Small intestine (tissue), 16 donors: ENCODE measurements at places on chromosomes 16 and 17. TPM values are rescaled to one million over a fixed set of nuclear protein-coding genes. Genes with fewer than 3 reads are reported as not detected.

The ZG16 gene
- polyA plus RNA-seq = 75.4 TPM

- DNase-seq = no peak
Observed at GRCh38 chr16:28058839-28059589, 4.5 kb downstream of the GSG1L start.

GRCh38 chr16:23905027-23905426 is 69.2 kb downstream of the PRKCB start:
- no peak for DNase-seq

The C1QL1 gene
- polyA plus RNA-seq = not detected

The KCNJ16 gene
- 11.0 TPM for polyA plus RNA-seq

DNA sequence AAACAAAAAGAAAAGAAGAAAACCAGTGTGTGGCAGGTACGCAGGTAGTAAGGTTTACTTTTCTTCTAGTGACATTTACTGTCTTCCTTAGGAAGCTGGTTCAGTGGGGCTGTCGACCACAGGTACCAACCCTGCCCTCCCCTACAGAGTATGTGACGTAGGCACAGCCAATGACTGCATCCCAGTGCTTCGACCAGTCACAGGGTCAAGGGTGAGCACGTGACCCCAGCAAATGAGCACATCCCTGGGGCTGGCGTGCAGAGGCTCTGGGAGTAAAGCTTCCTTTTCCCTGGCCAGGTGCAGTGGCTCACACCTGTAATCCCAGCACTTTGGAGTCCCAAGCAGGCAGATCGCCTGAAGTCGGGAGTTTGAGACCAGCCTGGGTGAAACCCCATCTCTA is 38.9 kb upstream of the PLCG2 start:
- DNase-seq = no peak

The ESRP2 gene
- polyA plus RNA-seq = 14.3 TPM

- DNase-seq = no peak
Observed at GRCh38 chr17:36773039-36773438, 164.2 kb upstream of the LHX1 start.

The BICDL2 gene
- polyA plus RNA-seq = 40.3 TPM

- no peak for DNase-seq
Observed at GRCh38 chr16:86337138-86337537, 173.2 kb upstream of the FOXF1 start.

DNA sequence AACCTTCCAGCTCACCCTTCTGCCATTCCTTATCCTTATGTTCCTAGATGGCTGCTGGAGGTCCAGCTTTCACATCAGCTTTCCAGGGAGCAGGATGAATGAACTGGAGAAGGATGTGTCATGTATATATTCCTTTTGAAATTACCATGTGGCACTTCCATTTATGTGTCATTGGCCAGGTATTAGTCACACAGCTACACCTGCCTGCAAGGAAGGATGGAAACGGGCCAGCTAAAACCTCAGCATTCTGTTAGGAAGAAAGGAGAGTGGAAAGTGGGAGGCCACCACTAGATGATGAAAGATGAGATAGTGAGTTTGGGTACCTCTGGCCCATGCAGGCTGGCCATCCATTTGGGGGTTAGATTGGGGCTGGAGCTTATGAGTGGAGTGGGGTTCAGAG is 67.5 kb downstream of the KSR1 start:
- DNase-seq = no peak

DNA sequence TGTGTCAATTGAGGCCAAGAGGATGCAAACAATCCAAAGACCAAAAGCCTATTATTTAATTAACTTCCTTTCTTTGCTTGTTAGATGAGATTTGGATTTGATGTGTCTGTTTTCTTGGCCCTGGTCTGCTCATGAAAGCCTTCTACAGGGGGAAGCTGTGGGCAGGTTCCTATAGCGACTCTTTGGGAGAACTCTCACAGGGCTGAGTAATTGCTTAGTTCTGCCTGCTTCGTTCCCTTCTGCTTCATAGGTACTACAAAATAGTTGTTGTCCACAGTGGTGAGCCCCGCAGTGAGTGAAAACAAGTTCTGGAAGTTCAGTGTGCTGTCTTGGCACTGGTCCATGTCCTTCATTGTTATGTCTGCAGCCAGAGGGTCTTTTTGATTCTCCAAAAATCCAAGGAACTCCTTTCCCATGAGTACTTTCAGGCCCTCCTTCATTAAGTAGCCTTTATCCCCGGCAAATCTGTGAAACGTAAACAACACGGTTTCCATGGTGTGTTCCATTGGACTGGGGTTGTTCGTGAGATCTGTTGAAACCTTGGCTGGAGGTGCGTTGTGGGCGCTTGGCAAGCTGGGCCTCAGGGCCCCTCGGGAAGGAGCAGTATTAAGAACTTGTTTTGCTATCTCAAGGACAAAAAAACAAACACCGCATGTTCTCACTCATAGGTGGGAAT is 30.0 kb upstream of the ANKRD40CL start:
- no peak for DNase-seq

The C16orf54 gene
- 1.4 TPM for polyA plus RNA-seq

DNA sequence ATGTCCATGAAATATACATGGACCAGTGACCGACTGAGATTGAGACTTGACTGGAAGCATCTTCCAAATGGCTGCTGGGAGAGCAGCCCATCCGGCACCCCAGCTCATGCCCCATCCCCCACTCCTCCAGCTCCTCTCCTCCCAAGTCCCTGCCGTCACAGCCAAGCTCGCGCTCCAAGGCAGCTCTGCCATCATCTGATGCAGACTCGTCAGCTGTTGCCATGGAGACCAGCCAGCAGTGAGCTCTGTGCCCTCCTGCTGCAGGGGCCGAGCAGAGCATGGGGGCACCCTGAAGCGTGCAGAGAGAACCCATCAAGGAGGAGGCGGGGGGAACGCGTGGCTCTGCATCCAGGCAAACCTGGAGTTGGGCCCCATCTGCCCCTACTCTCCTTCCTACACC is 74.5 kb upstream of the TNRC6C start:
- DNase-seq = no peak

DNA sequence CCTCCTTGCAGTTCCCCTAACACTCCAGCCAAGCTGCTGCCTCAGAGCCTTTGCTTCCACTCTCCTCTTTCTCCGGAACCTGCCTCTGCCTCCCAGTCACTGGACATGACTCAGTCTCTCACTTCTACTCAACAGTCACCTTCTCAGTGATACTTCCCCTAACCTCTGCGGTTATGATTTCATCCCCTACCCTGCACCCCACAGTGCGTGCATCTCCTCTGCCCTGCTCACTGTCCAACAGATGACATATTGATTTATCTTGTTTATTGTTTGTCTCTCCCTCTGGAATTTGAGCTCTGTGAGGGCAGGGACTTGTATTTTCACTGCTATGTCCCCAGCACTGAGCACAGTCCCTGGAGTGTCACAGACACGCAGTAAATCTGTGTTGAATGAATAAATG is 100.7 kb downstream of the CYLD start:
- no peak for DNase-seq

- DNase-seq = no peak
Observed at GRCh38 chr17:76593959-76594358, 8.3 kb upstream of the ST6GALNAC2 start.

GRCh38 chr16:15055141-15056053 is 477 bp downstream of the NTAN1 start:
- DNase-seq = peak; percentile 20

The RCVRN gene
- polyA plus RNA-seq = 0.38 TPM

The NFATC2IP gene
- polyA plus RNA-seq = 53.0 TPM

- DNase-seq = no peak
Observed at GRCh38 chr17:3582915-3583314, 25.3 kb upstream of the TRPV3 start.

DNA sequence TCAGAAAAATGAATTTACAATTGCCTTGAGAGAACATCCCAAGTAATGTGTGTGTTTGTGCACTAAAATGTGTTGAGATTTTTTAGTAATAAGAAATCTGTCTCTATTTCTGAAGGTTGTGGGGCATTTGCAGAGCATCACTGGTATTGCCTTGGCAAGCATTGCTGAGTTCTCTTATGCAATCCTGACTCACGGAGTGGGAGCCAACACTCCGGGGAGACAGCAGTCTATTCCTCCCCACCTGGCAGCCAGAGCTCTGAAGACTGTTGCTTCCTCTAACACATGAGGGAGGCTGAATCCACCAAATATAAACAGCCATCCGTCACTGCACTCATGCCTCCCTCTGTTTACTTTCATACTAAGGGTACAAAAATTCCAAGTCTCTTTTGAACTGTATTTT is 10.6 kb downstream of the CNTD1 start:
- no peak for DNase-seq

- DNase-seq = no peak
Observed at GRCh38 chr17:21271454-21272183, 12.9 kb upstream of the MAP2K3 start.

DNA sequence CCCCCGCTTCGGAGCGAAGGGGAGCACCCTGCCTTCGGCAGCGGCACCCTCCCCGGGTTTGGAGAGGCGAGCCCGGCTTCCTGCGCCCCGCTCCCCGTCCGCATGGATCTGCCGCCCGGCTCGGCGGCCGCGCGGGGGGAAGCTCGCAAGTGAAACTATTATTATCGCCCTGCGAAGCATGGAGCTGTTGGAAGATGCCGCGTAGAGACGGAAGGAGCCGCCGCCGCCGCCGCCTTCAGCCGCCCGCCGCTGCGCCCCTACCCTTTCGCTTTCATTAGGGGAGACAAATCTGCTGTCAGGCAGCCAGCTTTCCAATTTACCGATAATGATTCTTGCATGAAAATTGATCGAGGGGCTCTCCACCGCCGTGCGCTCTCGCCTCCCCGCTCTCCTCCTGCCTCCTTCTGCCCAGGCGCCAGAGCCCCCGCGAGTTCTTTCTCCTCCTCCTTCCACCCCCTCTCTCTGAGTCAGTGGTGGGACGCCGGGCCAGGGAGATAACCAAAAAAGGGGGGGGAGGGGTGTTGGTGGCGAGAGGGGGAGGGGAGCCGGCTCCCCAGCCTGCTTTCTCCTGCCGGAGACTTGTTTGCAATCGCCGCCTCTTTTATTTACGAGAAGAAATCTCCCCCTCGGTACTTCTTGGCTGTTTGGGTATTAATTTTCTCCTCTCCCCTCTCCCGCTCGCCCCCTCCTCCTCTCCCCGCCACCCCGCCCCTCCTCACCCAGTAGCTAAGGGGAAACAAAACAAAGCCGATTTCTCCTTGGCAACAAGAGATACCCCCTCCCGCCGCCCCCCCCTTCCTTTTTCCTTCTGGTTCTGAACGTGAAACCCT is 58.0 kb upstream of the GSE1 start:
- DNase-seq = peak; percentile 80

The KAT8 gene
- polyA plus RNA-seq = 57.1 TPM
